Right renal cortex interstitium (tissue), 3 donors: ENCODE measurements at places on chromosomes 1 and 21. TPM values are rescaled to one million over a fixed set of nuclear protein-coding genes. Genes with fewer than 3 reads are reported as not detected.

- DNase-seq = no peak
Observed at GRCh38 chr21:45224189-45224938, 63.3 kb downstream of the POFUT2 start.

- DNase-seq = no peak
Observed at GRCh38 chr1:14565090-14565489, 33.4 kb upstream of the KAZN start.

DNA sequence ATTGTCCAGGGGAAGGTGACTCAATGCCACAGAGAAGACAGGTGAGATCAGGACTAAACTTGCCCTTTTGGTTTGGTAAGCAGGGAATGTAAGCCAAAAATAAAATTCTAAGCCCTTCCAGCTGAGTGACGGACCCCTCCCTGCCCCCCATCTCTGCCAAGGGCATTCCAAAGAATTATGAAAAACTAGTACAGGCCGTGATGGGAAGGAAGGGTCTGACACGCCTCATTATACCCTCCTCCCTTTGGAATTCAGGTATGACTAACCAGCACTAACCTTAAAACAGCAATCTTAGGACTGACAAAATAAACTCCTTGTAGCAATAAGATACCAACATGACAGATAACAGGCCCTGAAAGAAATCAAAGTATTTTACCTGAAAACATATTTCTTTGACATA lies 99.6 kb downstream of the GABPA start:
- no peak for DNase-seq

DNA sequence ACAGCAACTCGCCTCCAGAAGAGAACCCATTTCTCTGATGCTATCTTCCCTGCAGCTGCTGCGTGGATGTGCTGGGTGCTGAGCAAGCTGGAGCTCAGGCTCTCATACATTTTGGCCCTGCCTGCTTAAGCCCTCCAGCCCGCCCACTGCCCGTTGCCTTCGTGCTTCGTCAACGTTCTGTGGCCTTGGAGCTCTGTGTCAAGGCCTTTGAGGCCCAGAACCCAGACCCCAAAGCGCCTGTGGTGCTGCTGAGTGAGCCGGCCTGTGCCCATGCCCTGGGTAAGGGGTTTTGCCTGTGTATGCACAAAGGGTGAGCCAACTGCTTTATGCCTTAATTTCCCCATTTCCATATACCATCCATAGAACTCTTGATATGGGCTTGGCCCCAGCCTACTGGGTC lies 1.1 kb downstream of the DPH2 start:
- DNase-seq = no peak

LRIG2 gene
- 16.0 TPM for polyA plus RNA-seq

EBNA1BP2 gene
- polyA plus RNA-seq = 81.7 TPM

GRCh38 chr1:223847781-223848345 lies 2.1 kb upstream of the TP53BP2 start:
- no peak for DNase-seq

RAP1GAP gene
- 20.7 TPM for polyA plus RNA-seq

DNA sequence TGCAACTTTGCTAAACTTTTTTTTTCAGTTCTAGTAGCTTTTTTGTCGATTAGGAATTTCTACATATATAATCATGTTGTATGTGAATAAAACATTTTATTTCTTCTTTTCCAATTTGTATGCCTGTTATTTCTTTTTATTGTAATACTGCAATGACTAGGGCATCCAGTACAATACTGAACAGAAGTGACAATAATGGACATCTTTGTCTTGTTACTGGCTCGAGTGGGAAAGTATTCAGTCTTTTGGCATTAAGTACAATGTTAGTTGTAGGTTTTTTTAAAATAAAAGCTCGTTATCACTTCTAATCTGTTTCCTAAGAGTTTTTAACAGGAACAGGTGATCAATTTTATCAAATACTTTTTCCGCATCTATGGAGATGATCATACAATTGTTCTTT lies 9.8 kb downstream of the STPG1 start:
- DNase-seq = no peak

- no peak for DNase-seq
Observed at GRCh38 chr1:101065575-101065974, 40.0 kb upstream of the DPH5 start.

- no peak for DNase-seq
Observed at GRCh38 chr21:32329331-32329730, 30.7 kb downstream of the MRAP start.

- no peak for DNase-seq
Observed at GRCh38 chr1:81850031-81850430, 49.3 kb downstream of the ADGRL2 start.

DNA sequence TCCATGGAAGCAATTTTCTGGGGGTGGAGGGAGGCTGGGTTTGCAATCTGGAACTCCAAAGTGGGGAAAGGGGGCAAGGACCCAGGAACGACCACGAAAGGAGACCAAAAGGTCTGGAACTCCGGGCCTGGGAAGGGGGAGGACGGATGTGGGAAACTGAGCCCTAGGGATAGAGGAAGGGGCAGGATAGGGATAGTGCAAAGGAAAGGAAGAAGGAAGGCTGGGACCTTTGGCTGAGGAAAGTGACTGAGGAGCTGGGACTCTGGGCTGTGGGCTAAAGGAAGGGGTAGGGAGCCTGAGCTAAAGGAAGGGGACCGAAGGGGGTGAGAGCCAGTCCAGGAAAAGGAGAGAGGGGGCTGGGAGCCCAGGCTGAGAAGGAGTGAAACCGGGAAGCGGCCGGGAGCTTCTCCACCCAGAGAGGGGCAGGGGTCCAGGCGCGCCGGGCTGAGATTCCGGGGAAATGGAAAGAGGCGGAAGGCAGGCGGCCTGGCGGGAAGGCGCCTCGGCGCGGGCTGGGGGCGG lies 395 bp downstream of the SLC9A1 start:
- no peak for DNase-seq

DNA sequence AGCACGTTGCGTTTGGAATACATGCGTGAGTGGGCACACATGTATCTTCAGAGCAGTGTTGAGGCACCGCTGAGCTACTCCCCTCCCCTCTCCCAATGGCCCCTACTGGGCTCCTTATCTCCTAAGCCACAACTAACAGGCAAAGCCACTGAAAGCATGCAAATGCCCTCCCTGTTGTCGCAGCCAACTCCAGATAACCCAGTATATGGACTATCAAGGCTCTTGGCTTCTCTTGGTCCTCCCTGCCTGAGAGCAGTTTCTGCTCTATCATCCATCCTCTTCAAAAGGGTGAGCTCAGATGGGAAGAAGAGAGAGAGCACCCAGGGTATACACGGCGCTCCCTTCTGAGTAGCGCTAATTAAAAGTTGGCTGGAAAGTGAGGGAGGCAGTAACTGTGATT lies 58.5 kb upstream of the CNTN2 start:
- DNase-seq = no peak

DNA sequence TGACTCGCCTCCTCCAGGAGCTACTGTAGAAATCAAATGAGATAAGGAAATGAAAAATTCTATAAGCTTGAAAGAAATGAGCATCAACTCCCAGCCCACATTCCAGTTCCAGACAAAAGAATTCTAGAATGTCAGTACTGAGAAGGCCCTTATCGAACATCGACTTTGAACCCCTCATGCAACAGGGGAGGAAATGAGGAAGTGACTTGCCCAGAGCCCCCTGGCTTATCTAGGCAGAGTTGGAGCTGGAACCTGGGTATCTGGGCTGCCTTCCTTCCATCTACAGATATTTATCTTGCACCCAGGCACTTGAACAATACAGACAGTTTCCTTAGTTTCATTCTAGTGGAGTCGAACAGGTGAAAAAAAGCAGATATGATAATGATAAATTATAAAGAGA lies 22.3 kb downstream of the MECR start:
- DNase-seq = no peak

GRCh38 chr1:33837635-33838034 lies 26.2 kb upstream of the HMGB4 start:
- DNase-seq = no peak

DNA sequence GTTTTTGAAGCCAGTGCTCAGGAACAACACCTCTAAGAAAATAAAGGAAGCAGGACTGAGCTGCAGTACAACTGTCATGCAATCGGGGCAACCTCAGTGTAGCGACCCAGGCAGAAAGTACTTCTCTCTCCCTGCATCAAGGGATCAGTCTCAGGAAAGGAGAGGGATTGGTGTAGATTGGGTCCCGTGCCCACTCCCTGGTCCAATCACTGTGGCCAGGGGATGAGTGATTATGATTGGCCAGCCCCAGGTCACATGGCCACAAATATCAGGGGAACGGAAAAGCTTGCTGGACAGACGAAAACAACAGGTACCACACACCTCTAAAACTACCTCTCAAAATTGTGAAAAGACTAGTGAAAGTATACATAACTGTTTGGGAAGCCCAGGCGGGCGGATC lies 136.2 kb upstream of the F3 start:
- no peak for DNase-seq

DNA sequence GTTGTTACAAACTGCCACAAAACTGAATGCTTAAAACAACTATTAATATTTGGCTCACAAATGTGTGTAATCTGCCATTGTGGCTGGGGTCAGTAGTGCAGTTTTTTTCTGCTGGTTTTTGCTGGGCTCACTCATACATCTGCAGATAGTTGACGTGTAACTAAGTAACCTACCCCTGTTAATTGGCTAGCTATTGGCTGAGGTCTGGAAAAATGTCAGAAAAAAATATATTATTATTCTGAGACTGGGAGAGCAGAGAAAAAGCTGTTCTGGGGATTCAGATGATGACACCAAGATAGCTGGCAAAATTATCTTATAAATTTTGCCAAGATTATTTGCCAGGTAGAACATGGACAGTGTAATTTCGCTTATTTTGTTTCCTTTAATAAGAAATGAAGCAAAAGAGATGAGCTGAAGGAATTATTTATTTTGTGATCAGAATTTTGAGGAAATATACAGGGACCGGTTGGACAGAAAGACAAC lies 616.1 kb upstream of the ADAMTS5 start:
- DNase-seq = no peak

DNA sequence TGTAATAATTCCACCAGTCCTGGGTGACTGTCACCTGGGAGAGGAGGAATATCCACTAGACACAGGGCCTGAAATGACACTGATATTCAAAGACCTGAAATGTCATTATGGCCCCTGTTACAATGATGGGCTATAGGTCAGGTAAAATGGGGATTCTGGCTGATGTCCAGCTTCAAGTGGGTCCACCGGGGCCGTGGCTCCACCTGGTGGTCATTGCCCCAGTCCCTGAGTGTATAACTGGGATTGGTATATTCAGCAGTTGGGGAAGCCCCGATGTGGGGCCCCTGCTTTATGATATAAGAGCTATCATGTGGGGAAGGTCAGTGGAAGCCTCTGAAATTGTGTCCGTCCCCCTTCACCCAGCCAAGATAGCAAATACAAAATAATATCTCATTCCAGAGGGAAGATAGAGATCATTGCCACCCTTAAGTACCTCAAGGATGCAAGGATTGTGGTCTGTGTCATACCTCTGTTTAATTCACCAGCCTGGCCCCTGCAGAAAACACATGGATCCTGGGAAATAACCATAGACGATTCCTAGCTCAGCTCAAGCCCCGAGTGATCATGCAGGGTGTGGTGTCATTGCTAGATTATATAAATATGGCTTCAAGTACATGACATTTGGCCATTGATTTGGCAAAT lies 19.4 kb downstream of the PLEKHO1 start:
- DNase-seq = no peak

GRCh38 chr1:172460177-172460576 lies 16.3 kb upstream of the PIGC start:
- no peak for DNase-seq

DNA sequence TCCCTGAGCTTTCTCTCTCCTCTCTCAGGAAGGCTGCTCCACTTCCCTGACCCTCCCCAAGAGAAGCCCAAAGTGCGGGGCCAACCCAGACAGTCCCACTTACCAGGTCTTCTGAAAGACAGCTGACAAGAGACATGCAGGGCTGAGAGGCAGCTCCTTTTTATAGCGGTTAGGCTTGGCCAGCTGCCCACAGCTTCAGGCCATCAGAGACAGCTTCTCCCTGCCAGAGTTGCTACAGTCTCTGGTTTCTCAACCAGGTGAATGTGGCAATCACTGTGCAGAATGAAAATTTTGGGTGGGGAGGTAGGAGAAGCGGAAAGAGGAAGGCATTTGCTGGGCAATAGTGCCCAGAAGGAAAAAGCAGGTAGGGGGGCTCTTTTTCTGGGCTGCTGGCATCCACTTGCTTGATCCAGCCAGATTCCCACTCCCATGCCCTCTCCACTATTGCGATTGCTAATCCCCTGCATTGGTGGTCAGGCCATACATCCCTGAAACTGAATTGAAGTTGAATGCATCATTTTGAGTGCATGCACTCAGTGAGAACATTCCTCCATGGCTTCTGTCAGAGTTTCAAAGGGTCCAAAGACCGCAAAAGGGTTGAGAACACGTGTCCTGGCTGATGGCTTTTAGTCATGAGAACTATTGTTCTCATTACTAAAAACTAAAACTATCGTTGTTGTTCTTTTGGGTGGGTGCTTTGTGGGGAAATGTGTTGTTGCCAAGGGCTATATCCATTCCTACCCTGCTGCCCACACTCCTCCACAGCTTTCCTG lies at the start of gene S100A8:
S100A8 (minus strand) TSS at position 136 of the 773 bp plus-strand sequence. CDS start 538 bp downstream, outside the sequence.
- no peak for DNase-seq

CLDN8 gene
- polyA plus RNA-seq = 68.9 TPM

- no peak for DNase-seq
Observed at GRCh38 chr1:87993051-87993450, 664.4 kb downstream of the LMO4 start.

GRCh38 chr1:46334030-46334384 lies 6.6 kb upstream of the NSUN4 start:
- DNase-seq = no peak

KCNJ10 gene
- polyA plus RNA-seq = 33.3 TPM

ELF3 gene
- polyA plus RNA-seq = 42.8 TPM

- DNase-seq = no peak
Observed at GRCh38 chr1:143720087-143721023, 251.4 kb downstream of the FAM72C start.

KRTAP15-1 gene
- polyA plus RNA-seq = not detected

DNA sequence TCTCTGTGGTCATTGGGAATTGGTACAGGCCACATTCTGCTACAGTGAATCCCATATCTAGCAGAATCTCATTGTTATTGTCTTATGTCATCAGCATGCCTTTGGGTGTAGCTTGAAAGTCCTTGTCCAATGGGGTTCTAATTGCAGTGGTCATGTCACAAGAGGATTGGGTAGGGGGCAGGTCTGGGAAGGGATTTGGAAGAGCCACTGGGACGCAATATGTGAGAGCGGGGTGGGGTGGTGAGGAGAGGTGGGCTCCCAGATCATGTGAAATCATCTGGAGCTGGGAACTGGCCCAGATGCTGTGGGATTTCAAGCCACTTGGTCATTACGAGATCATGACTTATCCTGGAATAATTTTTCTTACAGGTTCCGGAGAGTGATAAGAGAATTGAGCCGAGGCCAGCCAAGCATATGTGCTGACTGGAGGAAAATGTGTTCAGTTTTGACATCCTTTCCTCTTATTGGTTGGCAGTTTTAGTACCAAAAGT lies 16.3 kb downstream of the CNIH3 start:
- DNase-seq = no peak

GRCh38 chr1:184002071-184002470 lies 35.5 kb downstream of the COLGALT2 start:
- no peak for DNase-seq

LIN28A gene
- polyA plus RNA-seq = not detected

GRCh38 chr1:170340308-170340707 lies 191.7 kb upstream of the GORAB start:
- no peak for DNase-seq
